Right ventricle myocardium inferior (tissue), 1 donor: ENCODE measurements at places on chromosomes 12 and 14. TPM values are rescaled to one million over a fixed set of nuclear protein-coding genes. Genes with fewer than 3 reads are reported as not detected.

GRCh38 chr14:100988956-100989355 is 85.4 kb upstream of the RTL1 start:
- DNase-seq = no peak

DNA sequence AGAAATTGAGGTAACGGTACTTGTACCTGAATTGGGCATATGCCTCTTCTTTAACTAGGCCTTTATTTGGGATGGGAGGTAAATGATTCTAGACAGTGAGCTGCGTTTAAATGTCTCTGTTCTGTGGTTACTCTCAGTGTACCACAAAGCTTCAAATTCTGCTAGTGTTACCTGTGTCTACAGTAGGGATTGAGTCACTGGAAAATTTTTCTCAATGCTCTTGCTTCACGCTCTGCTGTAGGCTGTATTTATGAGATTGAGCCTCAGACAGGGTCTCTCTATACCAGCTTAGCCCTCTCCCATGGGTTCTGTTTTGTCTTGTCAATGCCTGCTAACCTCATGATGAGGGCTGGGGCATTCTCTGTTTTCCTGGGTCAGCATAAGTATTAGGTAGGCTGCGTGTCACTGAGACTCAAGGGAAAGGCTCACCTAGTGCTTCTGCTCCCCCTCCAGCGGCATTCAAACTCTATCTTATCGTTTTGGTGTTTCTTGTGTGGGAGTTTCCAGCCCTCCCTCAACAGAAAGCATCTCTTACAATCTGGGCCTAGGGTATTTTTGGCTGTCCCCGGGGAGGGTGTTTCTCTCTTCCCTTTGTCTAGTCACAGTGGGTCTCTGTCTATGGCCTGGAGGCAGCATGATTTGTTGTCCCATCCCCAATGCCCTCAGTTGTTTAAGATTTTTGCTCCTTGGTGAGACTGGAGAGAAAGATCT is 285.8 kb downstream of the ADGRD1 start:
- no peak for DNase-seq

DNA sequence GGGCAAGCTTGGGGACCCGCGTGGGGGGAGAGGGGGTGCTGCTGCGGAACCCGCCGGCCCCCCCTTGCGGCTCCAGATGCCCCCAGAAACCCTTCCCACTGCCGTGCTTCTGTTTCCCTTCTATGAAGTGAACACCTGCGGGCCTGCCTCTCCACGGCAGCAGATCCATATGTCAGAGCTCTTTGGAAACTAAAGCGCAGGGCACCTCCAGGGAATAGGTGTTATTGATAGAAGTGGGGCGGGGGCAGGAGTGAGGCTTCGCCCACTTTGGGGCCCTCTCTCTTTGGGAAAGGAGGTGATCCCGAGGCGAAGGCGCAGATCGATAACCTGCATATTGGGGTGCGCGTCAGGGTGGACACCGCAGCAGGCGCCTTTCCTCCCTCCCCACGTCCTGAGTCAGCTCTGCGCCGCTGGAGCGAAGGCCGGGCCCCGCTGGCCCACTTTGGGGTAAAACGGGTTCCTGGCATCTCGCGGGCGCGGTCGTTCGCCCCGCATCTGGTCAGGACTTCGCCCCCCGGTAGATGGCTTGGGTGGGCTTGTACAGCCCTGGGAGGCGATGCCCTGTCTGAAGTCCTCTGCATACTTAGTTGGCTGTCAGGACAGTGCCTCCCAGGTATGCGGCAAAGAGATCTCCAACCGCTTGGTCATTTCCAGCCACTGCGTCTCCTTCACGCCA is 524 bp downstream of the KMT5A start:
- DNase-seq = no peak

RTL1 gene
- total RNA-seq = not detected
